ENCODE measurements at places on chromosomes 2 and 18. TPM values are rescaled to one million over a fixed set of nuclear protein-coding genes. Genes with fewer than 3 reads are reported as not detected.

DNA sequence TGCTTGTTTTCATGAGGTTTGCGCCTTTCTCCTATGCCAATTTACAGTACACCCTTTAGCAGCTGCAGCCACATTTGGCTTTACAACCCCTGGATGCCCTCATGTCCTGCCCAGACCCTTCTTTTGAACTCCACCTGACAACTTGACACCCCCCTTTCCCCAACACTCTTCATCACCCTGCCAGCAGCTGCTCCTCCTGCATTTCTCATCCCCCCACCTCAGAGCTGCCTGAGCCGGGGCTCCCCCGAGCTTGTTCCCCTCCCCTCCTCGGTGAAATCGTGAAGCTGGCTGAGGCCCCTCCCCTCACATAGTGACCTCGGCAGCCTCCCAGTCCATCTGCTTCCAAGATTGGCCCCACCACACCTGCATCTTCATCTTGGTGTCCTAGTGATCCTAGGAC is 40.5 kb downstream of the LRRFIP1 start:
- H3K27ac ChIP-seq = no peak overlapping the region
- no peaks in the 10 kb centered on the region for H3K27me3 ChIP-seq
- H3K4me1 ChIP-seq = peaks cover 4% of the 10 kb centered on the region

- no peaks in the 10 kb centered on the region for H3K4me1 ChIP-seq
- H3K4me3 ChIP-seq = no peak overlapping the region
- no peaks in the 10 kb centered on the region for H3K27me3 ChIP-seq
- H3K36me3 ChIP-seq = no peaks in the 10 kb centered on the region
- H3K27ac ChIP-seq = no peak overlapping the region
- DNase-seq = no peak
Observed at GRCh38 chr2:137155356-137156104, 390.2 kb downstream of the THSD7B start.

DNA sequence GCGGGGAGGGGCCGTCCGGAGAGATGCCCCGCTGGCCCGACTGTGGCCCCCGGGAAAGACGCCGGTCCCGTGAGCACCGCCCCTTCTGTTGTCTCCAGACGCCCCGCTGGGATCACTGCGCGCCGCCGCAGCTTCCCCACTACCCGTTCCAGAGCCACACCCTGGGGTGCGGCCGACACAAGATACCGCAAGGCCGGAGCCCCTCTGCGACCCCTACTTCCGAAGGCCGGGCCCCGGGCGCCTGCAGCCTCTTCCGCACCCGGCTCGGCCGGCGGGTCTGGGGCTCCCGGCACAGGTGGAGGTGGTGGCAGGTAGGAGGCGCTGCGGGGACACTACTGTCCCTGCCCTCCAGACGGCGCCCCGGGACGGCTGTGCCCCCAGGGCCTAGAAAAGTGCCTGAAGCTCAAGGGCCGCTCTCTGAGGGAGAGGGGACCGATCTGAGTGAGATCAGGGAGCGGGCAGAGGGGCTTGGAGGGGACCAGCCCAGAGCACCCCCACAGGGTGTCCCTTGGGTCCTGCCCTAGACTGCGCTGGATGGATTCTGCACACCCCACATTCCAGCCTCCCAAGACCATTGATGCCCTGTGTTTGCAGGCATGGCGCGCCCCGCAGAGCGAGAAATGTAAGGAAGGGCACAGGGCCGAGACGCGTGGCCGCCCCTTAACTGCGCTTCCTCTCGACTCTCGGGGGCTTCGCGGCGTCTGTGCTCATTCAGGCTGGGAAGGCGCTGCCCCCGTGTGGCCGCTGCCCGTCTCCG is 80.0 kb downstream of the GFPT1 start:
- H3K36me3 ChIP-seq = no peaks in the 10 kb centered on the region
- peaks cover 21% of the 10 kb centered on the region for H3K4me1 ChIP-seq
- H3K27me3 ChIP-seq = no peaks in the 10 kb centered on the region
- peak overlapping the region; percentile 58 for H3K27ac ChIP-seq

DNA sequence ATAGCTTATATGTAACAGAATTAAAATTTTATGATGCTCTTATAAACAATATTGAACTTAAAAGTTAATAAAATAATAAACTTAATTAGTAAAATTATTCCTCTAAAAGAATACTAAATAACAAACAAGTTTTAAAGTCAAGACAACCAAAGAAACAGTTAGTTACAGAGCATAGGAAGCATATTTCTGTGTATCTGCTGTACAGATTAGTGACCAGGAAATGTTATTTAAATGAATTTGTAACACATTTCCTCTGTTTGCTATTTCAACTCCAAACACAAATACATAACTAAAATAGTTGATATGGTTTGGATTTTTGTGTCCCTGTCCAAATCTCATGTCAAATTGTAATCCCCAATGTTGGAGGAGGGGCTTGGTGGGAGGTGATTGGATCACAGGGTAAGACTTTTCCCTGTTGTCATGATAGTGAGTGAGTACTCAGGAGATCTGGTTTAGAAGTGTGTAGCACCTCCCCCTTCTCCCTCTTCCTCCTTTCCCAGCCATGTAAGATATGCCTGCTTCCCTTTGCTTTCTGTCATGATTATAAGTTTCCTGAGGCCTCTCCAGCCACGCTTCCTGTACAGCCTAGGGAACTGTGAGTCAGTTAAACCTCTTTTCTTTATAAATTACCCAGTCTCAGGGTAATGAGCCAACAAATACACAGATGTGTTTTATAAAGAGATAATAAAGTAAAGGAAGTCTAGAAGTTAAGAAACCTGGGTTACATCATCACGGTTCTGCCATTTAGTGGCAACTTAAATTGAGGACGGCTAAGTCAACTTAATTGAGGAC is 51.8 kb downstream of the ROCK2 start:
- no peaks in the 10 kb centered on the region for H3K4me1 ChIP-seq
- no peak overlapping the region for H3K4me3 ChIP-seq
- H3K27ac ChIP-seq = no peak overlapping the region
- no peaks in the 10 kb centered on the region for H3K27me3 ChIP-seq

- H3K4me3 ChIP-seq = no peak overlapping the region
- H3K27ac ChIP-seq = no peak overlapping the region
- DNase-seq = no peak
- peaks cover 3% of the 10 kb centered on the region for H3K27me3 ChIP-seq
Observed at GRCh38 chr18:46488471-46489213, 168.4 kb downstream of the LOXHD1 start.

DNA sequence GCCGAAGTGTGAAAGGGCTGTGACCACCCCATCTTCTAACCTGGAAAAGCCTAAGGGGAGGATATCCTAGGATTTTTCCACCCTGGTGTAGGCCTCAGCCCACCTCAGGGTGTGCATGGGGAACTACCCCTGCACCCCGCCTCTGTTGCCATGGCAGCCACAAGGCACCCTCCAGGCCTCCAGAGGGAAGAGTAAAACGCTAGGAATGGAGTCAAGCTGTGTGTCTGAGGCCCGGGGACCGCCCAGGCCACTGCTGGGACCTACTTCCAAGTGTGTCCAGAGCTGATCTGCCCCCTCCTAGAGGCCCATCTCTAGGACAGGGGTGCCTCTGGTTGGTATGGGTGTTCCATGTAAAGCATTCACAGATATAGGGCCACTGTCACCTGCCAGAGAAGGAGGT is 86.7 kb downstream of the PLB1 start:
- H3K36me3 ChIP-seq = no peaks in the 10 kb centered on the region
- DNase-seq = no peak
- H3K4me1 ChIP-seq = no peaks in the 10 kb centered on the region
- H3K27me3 ChIP-seq = no peaks in the 10 kb centered on the region
- H3K27ac ChIP-seq = no peak overlapping the region

DNA sequence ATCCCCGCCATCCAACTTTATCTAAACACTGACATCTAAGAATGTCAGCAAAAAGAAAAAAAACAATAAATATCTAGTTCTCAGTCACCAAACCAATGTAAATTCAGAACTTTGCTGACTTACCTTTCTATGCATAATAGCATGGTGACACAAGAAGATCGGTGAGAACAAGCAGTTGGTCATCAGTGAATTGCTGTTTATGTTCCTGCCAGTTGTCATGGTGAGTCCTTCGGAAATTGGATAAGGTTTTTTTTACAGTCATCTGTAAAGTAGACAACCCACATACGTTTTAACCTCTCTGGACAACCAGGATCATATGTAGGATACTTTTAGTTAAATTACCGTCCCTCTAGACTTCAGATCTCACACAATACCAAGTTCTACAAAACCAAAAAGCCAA is 6.2 kb upstream of the GPR75 start:
- no peak overlapping the region for H3K4me3 ChIP-seq
- H3K27ac ChIP-seq = no peak overlapping the region
- no peaks in the 10 kb centered on the region for H3K4me1 ChIP-seq
- H3K27me3 ChIP-seq = no peaks in the 10 kb centered on the region
- no peaks in the 10 kb centered on the region for H3K36me3 ChIP-seq

- H3K4me1 ChIP-seq = no peaks in the 10 kb centered on the region
- no peak overlapping the region for H3K4me3 ChIP-seq
- no peaks in the 10 kb centered on the region for H3K27me3 ChIP-seq
- no peak for DNase-seq
- H3K27ac ChIP-seq = no peak overlapping the region
Observed at GRCh38 chr2:229087843-229088516, 183.1 kb downstream of the PID1 start.

DNA sequence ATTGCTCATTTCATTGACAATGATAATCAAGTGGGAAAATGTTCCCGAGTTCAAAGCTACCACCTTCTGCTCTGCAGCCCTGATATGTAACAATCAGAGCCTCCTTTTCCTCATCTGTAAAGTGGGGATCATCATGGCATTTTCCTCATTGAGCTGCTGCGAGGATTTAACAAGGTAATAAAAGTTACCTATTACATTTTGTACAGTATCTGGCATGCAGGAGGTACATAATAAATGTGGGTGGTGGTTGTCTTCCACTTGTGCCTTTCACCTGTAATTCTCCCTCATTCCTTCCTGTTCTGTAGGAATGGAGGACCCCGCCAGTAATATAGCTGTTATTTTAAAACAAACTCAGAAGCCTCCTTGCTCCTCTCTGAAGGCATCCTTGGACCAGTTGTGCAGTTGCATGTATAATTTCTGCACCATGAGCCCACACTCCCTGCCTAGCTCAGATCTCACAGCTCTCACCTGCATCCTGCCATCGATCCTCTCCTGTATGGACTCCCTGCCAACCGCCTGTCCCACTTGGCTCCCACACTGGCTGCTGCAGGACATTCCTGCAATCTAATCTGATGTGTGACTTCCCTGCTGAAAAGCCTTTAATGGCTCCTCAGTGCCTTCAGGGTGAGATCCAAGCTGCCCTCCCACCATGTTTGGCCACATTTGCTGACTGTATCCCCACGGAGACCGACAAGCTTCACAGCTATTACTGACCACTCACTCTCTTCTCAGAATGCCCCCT is 350.4 kb downstream of the EN1 start:
- no peaks in the 10 kb centered on the region for H3K36me3 ChIP-seq
- DNase-seq = no peak

DNA sequence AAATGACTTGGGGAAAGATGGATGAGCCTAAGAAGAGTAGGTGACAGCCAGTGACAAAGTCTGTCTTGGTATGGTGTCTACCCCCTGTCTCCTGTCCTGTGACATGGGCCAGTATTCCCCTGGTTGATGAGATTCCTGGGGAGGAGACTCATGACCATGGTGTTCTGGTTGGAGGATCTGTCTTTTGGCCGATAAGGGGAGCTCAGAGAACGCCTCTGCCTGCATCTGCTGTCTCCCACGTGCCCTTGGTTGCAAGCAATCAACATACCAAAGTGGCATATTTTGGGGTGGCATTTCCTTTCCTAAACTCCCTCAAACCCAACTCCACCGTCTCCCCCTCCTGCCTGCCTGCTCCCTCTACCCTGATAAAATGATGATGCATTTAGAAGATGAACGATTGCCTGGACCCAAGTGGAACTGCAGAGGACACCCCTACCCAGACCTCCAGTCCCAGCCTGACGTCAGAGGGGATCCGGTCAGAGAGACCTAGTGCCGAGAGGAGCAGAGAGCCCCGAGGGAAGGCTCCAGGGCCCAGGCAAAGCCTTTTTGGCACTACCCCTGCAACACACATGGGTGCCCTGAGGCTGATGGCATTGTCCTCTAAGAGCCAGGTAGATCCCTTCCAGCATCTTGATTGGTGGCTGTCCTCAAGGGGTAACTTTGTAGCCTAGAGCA is 124.2 kb upstream of the MSH6 start:
- H3K36me3 ChIP-seq = no peaks in the 10 kb centered on the region
- H3K4me1 ChIP-seq = no peaks in the 10 kb centered on the region
- H3K27ac ChIP-seq = no peak overlapping the region
- H3K27me3 ChIP-seq = no peaks in the 10 kb centered on the region

DNA sequence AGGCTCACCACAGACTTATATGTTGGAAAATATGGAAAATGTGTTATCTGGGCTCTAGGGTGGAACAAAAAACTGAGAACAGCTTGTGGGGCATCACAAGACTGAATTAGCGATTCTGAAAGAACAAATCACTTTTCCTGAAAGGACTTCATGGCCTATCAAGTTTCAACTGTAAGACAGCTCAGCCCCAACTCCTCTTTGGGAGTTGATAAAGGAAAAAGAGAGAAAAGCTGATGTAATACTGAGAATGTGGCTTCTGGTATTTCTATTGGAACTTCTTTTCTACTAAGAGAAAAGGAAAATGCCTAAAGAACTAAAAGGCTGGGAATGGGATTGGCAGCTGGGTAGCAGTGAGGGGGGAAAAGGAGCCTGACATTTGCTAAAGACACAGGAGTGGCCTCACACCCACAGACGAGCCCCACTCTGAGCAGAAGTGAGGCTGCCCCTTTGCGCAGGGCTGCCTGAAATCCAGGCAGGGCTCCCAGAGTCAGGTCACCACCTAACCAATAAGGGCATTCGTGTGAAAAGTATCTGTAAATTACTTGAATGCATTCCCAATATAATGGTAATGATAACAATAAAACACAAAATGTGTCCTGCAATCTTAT is 75.6 kb downstream of the LRP2 start:
- DNase-seq = no peak
- no peak overlapping the region for H3K4me3 ChIP-seq
- H3K27me3 ChIP-seq = no peaks in the 10 kb centered on the region
- H3K4me1 ChIP-seq = no peaks in the 10 kb centered on the region
- H3K36me3 ChIP-seq = no peaks in the 10 kb centered on the region
- H3K27ac ChIP-seq = no peak overlapping the region

VSNL1 gene
- total RNA-seq = 11.7 TPM

MYO5B gene
- 31.1 TPM for total RNA-seq

DNER gene
- total RNA-seq = 2.6 TPM

ATG16L1 gene
- total RNA-seq = 58.3 TPM

SELENOI gene
- total RNA-seq = 15.6 TPM

ADD2 gene
- total RNA-seq = 3.1 TPM

DYNAP gene
- not detected for total RNA-seq

MBP gene
- total RNA-seq = 19.8 TPM

Measured in prostate gland (tissue), 2 donors.